Fibroblast of skin of scalp (primary cell): ENCODE measurements at places on chromosomes 13 and 19.

DNA sequence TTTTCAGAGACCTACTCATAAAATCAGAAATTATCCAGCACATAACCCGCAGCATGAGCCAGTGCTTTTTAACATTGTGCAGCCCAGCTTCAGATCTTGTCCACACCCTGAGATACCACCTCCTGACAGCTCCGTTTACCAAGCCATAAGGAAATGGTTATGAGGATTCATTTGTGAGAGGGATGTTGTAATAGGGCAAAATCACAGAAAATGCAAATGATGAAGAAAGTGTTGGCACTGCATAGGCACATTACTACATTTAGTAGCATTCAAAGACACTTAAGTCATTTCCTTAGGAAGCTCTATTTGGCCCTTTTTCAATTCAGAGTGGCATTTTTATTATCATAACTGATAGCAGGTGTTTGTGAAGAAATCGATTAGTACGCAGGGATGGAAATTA is 277.5 kb downstream of the DNAJC15 start:
- peak; percentile 72 for DNase-seq

DNA sequence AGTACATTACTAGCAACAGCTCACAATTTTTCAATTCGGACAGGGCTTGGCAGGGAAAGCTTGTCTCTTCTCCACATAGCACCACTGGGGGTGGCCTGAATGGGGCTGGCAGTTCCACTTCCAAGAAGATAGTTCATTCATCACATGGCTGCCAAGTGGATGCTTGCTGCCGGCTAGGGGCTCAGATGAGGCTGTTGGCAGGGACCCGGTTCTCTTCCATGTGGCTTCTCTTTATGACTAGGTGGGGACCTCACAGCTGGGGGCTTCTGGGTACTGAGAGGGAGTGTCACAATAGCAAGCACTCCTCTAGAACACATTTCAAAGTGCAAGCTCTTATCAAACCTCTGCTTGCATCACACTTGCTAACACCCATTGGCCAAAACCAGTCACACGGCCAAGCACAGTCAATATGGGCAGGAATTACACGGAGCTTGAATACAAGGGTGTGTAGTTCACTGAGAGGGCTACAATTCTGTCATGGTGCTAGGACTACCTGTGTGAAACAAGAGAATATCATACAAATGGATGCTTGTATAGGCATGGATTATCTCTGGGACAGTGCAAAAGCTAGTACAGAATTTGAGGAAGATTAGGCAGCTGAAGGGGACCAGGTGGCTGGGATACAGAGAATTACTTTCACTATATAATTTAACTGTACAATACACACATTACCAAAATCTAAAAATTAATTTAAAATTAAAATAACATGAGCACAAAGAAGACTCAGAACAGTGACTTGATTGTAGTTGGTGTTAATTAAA is 32.3 kb downstream of the ATP7B start:
- no peak for DNase-seq

- DNase-seq = no peak
Measured at GRCh38 chr19:7722231-7722651, 9.7 kb downstream of the CLEC4G start.

DNA sequence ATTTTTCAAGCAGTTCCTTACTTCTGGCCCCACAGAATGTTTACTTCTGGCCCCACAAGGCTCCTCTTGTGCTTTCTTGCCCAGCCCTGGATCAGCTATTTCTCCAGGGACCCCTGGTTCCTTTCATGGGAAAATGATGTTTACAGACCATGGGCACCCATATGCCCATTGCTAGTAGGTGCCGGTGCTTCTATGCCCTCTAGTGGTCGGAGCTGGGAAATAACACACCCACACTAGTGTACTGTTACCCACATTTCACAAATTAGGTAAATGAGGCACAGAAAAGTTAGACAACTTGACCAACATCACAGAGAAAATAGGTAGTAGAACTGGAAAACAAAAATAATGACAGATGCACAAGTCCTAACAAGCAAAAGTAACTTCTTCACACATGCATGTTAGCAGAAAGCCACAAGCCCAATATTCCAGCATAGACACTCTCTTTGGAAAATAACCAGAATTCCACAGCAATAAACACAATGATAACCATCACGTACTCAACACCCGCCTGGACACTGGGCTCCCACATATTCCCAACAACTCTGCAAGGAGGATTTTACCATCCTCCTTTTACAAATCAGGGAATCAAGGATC is 1.3 kb upstream of the CEACAM6 start:
- peak; percentile 21 for DNase-seq

DNA sequence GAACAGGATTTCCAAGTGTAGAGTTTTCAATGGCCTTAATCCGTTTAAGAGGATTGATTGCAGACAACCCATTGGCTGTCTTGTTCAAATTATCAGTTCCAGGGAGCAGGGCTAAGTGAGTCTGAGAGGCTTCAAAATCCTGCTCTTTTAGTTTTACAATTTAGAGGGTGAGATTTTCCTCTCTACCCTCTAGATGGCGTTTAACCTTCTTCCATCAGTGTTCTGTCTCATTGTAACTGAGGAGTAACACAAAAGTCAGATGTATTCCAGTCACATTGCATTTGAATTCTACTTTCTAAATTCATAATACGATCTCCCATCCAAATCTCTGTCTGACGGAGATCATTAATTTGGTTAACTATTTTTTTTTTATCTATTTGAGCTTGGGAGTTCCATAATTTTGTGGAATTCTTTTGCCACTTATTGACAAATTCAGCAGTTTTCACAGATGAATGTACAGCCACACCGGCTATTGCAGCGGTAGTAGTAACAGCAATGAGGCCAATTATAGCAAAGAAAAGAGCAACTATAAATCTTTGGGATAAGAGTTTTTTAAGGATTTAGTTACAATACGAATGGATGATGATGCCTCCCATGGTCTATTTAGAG is 7.8 kb upstream of the C19orf84 start:
- peak; percentile 12 for DNase-seq

- DNase-seq = no peak
Measured at GRCh38 chr19:2977746-2978138, 378 bp downstream of the TLE6 start.

- DNase-seq = no peak
Measured at GRCh38 chr13:100244431-100244830, 155.5 kb downstream of the PCCA start.

GRCh38 chr13:39524795-39525194 is 78.2 kb downstream of the LHFPL6 start:
- no peak for DNase-seq

DNA sequence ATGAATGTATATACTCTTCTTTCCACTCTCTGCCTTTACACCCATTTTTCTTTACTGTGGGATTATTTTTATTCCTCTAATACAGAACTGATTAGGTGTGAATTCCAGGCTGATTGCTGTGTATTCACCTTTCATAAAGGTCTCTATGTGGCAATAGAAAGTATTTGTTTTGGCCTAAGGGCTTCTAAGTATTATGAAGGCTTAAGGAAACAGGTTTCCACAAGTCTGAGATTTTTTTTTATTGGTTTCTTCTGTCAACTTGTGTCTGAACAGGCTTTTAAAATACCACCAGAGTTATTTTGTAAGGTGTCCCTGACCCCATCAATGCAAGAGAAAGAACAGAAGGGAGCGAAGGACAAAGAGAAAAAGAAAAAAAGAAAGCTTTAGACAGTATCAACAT is 1102.0 kb upstream of the SPRY2 start:
- DNase-seq = no peak

GRCh38 chr13:21012841-21013681 is 48.3 kb downstream of the LATS2 start:
- DNase-seq = no peak

GRCh38 chr13:95956589-95957148 is 96.5 kb downstream of the UGGT2 start:
- peak; percentile 38 for DNase-seq

GRCh38 chr19:10100163-10100785 is 2.2 kb downstream of the ANGPTL6 start:
- no peak for DNase-seq

DNA sequence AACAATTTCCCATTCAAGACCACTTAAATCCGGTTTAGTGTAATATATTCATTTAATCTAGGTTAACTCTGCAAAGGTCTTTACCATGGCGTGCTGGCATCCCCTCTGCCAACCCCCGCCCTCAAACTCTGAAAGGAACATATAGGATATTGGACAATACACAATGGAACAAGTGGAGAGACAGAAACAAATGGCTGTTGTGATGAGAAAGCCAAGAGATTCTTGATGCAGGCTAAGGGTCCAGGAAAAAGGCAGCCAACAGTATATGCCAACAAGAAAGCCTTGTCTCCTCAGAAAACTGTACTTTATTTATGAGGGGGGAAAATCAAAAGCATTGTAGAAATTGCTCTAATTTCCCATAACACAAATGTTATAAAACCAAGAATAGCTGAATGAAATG is 407.3 kb upstream of the SGCG start:
- DNase-seq = no peak

GRCh38 chr19:57249329-57249728 is 8.9 kb downstream of the ZNF805 start:
- no peak for DNase-seq

DNA sequence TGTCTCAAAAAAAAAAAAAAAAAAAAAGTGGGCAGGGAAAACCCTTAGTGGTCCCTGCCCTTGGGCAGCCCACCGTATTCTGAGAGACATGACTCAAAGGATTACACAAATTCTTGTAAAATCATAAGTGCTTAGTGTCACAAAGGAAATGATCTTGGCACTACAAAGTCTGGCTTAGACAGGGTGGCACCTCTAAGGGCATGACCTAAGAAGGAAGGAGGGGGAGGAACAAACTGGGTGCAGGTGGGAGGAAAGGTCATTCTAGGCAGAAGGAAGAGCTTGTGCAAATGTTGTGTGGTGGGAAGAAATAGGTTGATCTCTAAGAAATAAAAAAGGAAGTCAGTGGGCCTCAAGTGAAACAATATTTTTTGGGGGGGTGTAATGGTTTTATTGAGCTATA is 10.4 kb downstream of the PNPLA6 start:
- no peak for DNase-seq

DNA sequence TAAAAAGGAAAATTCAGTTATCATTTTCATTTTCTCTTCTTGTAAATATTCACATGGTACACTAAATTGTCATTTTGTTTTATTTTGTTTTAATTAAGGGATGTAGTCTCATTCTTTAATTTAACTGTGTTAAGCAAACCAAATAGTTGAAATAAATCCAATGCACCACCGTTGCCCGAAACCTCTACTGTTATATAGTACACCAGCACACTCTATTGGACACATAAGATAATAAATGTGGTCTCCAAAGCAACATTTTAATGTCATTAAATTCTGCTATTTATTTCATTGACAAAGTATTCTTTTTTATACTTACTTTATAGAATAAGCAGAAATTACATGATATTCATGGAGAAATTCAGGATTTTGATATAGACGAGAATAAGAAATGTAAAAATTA is 156.4 kb upstream of the FREM2 start:
- peak; percentile 23 for DNase-seq

GRCh38 chr19:23554548-23554947 is 132.5 kb downstream of the ZNF675 start:
- DNase-seq = no peak

GRCh38 chr13:23709536-23709935 is 139.3 kb downstream of the TNFRSF19 start:
- peak; percentile 33 for DNase-seq

DNA sequence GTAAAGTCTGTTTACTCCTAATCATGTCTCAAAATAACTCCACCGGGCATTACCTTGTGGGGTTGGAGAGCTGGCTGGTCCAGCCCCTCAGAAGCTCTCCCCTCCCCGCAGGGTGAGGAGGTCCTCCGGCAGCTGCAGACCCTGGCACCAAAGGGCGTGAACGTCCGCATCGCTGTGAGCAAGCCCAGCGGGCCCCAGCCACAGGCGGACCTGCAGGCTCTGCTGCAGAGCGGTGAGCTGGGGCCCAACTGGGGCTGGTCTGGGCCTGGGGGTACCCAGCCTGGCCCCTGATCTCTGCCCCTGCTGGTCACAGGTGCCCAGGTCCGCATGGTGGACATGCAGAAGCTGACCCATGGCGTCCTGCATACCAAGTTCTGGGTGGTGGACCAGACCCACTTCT is 20.2 kb downstream of the HIPK4 start:
- DNase-seq = no peak

DNA sequence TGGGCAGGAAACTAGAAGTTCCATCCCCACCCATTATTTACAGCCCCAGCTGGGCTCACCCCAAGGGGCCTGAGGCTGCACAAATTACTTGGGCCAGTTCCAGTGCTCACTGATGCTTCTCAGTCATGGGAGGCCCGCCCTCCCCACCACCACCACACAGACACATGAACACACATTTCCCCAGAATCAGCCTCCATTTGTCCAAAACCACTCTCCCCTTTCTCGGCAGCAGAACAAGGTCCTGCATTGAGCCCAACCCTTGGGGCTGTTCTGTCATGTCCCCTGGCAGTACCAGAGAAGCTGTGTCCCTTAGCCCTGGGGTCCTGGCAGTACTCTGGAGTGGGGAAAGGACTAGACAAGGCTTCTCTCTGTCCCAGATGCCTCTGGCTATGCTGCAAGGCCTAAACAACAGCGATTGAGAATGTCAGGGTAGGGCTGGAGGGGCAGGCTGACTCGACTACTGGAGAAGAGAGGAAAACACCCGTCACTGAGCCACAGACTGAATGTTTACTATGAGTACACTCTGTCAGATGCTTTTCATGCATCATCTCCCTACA is 21.8 kb downstream of the SAMD4B start:
- DNase-seq = peak; percentile 53

DNA sequence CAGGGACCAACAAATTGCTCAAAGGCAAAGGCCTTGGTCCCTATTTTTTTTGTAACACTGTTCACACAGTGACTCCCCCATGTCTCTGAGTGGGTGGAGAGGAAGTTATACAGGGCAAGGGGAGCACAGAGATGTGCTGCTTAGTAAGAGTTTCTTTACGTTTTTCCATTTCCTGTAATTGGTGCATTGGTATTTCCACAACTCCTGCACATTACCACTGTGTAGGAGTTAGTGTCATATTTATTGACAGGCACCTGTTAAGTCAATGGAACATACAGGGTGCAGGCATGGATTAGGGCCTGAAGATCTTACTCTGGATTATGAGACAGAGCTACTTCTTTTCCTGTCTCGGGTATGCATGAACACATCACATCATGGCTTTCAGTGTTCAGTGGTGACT is 45.2 kb downstream of the SOX21 start:
- no peak for DNase-seq

GRCh38 chr19:1073063-1073955 is 6.3 kb downstream of the ARHGAP45 start:
- DNase-seq = no peak

GRCh38 chr19:19578252-19578651 is 40.2 kb downstream of the CILP2 start:
- DNase-seq = no peak

- DNase-seq = no peak
Measured at GRCh38 chr13:80740071-80740470, 399.1 kb upstream of the SPRY2 start.
